Hematopoietic multipotent progenitor cell treated with erythropoietin and hydrocortisone succinate and interleukin-3 and kit ligand, for 4 days (in vitro differentiated cells): ENCODE measurements at places on chromosomes 2 and 18.

- no peak for DNase-seq
Observed at GRCh38 chr2:236879416-236879963, 206.2 kb upstream of the COPS8 start.

- DNase-seq = peak; percentile 42
Observed at GRCh38 chr2:62054029-62054791, 141.7 kb upstream of the B3GNT2 start.

DNA sequence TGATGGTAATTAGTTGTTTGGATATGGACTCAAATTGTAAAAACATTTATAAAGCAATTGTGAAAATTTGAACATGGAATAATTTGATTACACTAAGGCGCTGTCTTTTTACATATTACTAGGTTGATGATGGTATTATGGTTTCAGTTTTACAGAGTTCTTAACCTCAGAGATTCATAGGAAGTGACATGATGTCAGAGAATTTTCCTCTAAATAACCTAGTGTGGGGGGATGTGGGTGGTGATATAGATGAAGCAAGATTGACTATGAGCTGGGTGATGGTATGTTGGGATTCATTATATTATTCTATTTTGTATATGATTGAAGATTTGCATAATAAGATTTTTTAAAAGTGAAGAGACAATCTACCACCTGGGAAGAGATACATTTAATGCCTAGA lies 45.9 kb upstream of the ATP5MC3 start:
- no peak for DNase-seq

GRCh38 chr2:180739070-180739469 lies 241.3 kb upstream of the UBE2E3 start:
- no peak for DNase-seq

- no peak for DNase-seq
Observed at GRCh38 chr2:1459727-1460126, 46.5 kb downstream of the TPO start.

GRCh38 chr2:218214116-218214515 lies 2.9 kb upstream of the ARPC2 start:
- DNase-seq = no peak

- peak; percentile 88 for DNase-seq
Observed at GRCh38 chr18:519019-519879, 18.7 kb upstream of the COLEC12 start.

DNA sequence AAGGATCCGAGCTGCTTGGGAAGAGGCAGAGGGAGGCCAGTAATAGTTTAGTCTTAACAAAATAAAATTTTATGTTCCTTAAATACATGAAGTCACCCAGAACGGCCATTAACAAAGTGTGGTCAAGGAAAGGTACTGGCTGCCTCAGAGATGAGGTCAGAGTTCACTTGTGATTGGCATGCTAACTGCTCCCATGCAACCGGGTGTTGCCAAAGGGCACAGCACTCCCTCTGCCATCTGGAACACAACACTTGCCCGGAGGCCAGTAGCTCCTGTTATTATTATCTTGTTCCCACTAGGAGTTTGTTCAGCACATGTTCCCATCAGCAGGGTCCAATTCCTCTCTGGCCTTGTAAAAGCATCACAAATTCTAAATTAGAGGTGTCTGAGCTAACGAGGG lies 207.0 kb downstream of the CYP26B1 start:
- DNase-seq = no peak

DNA sequence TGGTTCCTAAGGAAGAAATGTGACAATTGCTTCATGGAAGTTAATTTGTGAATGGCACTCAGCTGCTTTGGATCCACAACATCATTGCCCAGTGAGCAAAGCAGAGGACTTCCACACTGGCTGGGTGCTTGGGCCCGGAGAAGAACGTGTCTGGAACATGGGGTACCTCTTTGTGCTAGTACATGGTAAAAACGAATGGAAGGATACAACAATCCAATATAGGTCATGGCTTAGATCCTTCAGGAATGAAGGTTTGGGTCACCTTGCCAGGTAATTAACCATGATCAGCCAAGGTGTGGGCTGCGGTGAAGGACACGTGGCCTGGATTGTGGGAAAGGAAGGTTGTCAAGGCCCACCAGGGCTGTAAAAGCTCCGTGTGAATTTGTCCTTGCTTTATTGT lies 245.9 kb upstream of the HS6ST1 start:
- DNase-seq = no peak

DNA sequence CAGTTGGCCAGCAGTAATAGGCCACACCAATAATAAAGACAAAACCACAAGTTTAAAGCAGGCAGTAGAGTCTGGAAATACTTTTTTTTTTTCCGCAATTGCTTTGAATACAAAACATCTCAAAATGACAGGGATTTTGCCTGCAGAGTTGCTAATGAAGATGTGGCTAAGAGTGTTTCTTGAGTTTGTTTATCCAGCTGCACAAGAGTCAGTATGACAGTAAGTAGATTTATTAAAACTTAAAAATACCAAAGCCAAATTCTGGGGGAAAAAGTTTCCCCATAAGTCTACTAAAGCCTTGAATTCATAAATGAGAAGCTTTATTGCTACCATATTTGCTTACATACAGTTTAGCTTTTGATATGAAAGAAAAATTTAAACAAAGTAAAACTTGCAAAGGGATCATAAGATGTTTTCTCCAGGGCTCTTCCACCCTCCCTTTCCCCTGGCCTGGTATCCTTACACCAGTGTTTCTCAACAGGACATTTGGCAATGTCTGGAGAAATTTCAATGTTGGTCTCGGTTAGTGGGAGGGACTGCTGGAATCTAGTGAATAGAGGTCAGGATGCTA lies 3.9 kb upstream of the DSEL start:
- no peak for DNase-seq

GRCh38 chr18:4252829-4253228 lies 202.3 kb downstream of the DLGAP1 start:
- no peak for DNase-seq

- no peak for DNase-seq
Observed at GRCh38 chr2:57733956-57734355, 312.6 kb upstream of the VRK2 start.

GRCh38 chr2:241933179-241933911 lies 63.8 kb downstream of the RTP5 start:
- no peak for DNase-seq

DNA sequence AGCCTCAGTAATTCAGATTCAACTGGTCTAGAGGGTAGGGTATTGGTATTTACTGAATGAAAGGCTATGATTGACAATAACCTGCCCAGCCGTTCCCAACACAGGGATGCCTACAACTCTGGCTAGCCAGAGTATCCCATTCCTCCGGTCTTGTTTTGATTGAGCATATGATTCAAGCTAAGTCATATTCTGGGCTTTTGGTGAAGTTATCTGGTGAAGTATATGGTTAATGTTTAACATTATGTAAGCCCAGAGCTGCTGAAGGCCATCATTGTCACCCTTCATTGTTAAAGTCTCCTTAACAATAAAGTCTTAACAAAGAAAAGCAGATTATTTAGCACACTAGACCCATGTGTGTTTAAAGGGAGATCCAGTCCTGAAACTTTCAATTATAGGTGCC lies 152.6 kb downstream of the EXOC6B start:
- no peak for DNase-seq

- DNase-seq = no peak
Observed at GRCh38 chr2:104844807-104845551, 8.9 kb upstream of the POU3F3 start.

DNA sequence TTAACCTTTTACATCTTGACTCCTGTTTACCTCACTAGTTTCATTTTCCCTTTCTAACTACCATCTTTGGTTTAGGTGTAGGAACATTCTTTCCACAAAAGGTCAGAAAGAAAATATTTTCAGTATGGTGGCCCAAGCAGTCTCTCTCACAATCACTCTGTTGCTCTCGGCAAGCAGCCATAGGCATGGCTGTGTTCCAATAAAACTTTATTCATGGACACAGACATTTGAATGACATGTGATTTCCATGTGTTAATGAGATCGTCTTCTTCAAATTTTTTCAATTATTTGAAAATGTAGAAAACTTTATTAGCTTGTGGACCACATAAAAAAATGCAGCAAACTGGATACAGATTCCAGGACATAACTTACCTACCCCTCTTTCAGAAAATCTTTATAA lies 109.7 kb upstream of the CNTNAP5 start:
- DNase-seq = peak; percentile 36

GRCh38 chr2:213145715-213146242 lies 5.6 kb downstream of the IKZF2 start:
- DNase-seq = peak; percentile 43

DNA sequence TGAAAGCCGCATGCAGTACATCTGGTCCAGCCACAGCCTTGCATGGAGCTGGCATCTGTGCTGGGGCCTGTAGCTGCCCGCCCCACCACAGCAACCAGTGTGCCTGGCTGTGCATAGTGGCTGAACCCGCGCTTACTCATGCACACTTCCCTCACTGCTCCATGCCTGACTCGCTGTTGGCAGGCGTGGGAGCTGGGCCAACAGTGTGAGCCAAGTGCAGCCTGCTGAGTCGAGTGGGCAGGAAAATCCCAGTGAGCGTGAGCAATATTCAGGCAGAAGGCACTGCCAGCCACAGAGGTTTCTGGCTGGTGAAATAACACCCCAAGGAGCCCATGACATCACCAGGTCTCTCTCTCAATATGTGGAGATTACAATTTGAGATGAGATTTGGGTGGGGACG lies 1674.1 kb upstream of the TMEFF2 start:
- DNase-seq = no peak

- no peak for DNase-seq
Observed at GRCh38 chr2:17805717-17806363, 10.4 kb upstream of the MSGN1 start.

DNA sequence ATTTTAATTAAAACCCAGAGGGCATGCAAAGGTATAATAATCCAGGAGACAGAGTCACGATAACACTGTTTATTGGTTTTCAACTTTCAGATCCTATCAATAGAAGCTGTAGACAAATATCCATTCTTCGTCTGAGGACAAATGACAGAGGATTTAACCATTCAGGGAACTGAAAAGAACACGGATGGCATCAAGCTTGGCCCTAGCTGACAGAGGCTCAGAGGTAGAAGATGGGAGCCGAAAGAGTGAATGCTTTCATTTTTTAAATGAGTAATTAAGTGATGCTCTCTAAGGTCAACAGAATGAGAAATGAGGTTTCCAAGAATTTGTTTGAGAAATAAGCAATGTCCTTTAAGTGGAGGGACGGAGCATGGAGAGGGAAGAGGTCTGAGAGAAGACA lies 62.1 kb downstream of the BCL2 start:
- DNase-seq = no peak

DNA sequence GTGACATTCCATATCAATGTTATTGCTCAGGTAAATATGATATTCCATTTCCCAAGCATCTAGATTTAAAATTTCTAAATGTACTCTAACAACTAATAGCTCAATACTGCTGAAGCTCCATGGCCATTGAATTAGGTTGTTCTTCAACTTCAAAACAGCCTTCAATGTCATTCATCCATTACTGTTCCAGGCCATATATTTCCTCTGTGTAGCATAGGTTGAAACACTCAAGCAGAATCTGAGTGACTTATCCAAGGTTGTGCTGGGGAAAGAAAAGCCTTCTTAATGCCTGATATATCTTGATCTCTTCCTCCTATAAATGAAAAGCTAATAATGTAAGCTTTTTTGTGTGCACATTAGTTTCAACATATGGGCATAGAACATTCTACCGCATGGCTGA lies 142.1 kb upstream of the ARL4C start:
- DNase-seq = no peak

GRCh38 chr2:229703909-229704630 lies 10.3 kb downstream of the DNER start:
- no peak for DNase-seq

DNA sequence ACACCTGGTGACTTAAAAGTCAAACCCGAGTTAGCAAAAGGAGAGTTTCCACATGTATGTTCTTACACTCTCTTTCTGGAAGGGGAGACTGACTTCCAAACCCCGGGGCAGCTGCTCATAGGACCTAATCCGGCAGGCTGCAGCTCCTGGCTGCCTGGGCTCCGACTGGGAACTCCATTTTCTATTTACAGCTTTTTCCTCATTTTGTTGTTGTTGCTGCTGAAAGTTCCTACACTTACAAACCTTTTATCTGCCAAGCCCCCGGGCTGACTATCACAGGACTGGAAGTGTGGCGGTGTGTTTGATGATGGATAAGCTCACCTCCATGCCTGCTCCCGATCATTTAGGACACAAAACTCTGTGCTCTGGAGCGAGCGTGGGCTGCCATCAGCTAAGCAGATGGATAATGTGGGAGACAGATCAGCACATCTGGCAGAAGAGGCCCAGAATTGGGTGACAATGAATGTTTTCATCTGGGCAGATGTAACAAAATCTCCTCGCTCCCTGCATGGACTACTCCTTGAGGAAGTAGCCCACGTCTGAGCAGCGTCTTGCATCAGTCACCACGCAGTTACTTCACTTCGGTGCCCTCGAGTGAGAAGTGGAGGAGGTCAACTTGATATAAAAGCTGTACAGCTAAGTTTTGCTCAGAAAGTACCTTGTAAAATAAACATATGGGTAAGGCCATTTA lies 114.4 kb upstream of the COPS8 start:
- DNase-seq = peak; percentile 34

GRCh38 chr2:2683606-2684224 lies 352.6 kb upstream of the MYT1L start:
- peak; percentile 24 for DNase-seq

DNA sequence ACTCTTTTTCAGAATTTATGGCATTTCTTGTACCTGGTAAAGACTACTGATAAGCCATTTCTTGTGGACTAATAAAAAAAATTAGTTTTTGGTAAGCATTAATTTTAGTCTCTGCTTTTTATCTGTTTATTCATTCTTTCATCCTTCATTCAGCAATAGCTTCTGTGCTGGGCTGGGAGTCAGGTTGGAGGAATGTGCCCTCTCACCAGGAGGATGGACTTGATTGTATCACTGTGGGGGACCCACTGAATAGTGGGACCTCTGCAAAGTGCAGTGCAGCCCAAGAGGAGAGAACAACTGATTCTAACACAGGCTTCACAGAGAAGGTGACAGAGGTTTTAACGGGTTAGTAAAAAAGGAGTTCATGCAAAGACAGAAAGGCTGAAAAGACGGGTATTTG lies 39.1 kb downstream of the CDC42EP3 start:
- DNase-seq = no peak

DNA sequence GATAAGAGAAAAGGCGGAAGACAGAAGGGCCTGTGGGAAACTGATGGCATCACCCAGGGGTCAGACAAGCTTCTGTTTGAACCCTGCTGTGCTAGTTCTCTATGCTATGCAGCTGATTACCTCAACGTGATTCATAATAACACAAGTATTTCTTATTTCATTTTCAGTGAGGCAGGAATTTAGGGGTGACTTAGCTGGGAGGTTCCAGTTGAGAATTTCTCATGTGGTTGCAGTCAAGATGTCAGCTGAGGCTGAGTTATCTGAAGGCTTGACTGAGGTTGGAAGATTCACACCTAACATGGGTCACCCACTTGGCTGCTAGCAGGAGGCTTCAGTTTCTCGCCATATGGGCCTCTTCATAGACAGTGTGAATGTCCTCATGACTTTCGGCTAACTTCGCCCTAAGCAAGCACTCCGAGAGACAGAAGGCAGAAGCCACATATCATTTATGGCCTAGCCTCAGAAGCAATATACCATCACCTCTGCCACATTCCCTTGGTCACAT lies 34.0 kb upstream of the TMEM131 start:
- DNase-seq = no peak
